Activated CD4-positive, alpha-beta T cell treated with anti-CD3 and anti-CD28 coated beads for 36 hours (primary cell): ENCODE measurements at places on chromosomes 11 and 22. TPM values are rescaled to one million over a fixed set of nuclear protein-coding genes. Genes with fewer than 3 reads are reported as not detected.

DNA sequence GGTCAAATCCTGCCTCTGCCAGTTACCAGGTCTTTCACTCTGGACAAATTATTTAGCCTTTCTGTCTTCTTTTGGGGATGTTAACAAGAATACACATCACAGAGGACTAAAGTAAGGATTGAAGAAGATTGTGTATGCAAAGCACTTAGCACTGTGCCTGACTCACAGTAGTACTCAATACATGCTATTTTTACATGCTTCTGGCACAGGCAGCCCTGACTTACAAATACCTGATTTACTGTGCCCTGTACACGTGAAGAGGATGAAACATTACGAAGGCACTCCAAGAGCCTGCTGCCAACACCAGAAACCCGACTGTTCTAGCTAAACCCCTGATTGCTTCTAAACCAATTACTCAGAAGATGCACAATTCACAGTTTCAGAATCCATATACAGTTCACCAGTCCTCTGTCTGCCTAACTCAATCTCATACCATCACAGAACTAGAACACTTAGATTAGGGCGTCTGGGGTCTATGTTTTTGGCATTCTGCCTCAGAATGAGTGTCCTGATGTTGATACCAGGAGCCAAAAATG, 300.9 kb upstream of the DDI1 start:
- no peak for DNase-seq

DNA sequence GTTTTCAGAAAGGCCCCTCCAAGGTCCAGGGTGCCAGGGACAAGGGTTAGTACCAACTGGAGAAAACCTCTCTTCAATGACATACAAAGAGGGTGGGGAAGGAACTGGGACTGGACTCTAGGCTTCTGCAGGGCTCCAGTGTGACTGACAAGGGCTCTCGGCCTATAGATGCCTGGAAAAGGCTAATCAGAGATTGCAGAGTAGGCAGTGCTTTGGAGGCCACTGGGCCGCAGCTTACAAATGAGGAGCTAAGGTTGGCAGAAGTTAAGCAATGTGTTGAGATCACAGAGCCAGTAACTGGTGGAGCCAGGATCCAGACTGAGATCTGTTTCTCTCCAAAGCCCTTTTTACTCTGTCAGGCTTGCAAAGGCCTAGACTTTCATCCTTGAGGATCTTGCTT, 7.4 kb upstream of the DGKZ start:
- no peak for DNase-seq

DNA sequence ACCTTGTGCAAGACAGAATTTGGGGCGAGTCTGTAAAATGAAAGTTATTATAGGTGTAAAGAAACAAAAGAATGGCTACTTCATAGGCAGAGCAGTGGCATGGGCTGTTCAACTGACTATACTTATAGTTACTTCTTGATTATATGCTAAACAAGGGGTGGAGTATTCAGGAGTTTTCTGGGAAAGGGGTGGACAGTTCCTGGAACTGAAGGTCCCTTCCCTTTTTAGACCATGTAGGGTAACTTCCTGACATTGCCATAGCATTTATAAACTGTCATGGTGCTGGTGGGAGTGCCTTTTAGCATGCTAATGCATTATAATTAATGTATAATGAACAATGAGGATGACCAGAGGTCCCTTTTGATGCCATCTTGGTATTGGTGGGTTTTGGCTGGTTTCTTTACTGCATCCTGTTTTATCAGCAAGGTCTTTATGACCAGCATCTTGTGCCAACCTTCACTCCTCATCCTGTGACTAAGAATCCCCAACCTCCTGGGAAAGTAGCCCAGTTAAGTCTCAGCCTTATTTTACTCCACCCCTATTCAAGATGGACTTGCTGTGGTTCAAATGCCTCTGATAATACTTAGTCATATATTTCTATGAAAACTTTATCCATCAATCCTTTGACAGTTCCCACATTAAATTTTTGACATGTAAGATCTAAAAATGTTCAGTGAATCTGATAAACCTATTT, 118.6 kb downstream of the ARHGAP42 start:
- DNase-seq = no peak

GRCh38 chr11:114522818-114523217, 36.9 kb downstream of the NXPE1 start:
- no peak for DNase-seq

DNA sequence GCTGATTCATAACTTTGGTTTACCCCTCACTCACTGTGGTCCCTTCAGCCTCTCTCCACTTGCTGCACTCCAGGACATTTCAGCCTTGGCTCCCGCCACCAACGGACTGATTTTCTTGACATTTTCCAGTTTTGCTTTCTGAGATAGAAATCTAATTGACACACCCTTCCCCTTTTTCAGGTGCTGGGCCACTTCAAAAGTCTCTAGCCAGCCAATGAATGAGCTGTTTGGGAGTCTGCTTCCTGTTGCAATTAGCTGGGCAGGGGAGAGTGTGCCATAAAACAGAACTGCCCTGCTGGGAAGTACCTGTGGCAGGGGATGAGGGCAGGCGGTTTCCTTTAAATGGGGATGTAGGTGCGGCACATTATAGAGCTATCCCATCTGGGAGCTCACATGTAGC, 21.1 kb upstream of the PLET1 start:
- no peak for DNase-seq

- DNase-seq = peak; percentile 45
Observed at GRCh38 chr11:122556605-122557004, 98.9 kb upstream of the UBASH3B start.

GRCh38 chr11:44306052-44306917, 3.7 kb downstream of the ALX4 start:
- DNase-seq = no peak

The PKP3 gene
- 0.07 TPM for total RNA-seq

The TCN2 gene
- 0.12 TPM for total RNA-seq
